ENCODE measurements at places on chromosomes 13 and 19.

- DNase-seq, result no peak
These were observed 80.6 kb downstream of the SIPA1L3 start for GRCh38 chr19:37987356-37988332.

- no peak for DNase-seq
These were observed 140.2 kb downstream of the NUFIP1 start for GRCh38 chr13:44848920-44849676.

GRCh38 chr13:86788616-86789015 is 882.6 kb upstream of the SLITRK5 start:
- DNase-seq, result no peak

DNA sequence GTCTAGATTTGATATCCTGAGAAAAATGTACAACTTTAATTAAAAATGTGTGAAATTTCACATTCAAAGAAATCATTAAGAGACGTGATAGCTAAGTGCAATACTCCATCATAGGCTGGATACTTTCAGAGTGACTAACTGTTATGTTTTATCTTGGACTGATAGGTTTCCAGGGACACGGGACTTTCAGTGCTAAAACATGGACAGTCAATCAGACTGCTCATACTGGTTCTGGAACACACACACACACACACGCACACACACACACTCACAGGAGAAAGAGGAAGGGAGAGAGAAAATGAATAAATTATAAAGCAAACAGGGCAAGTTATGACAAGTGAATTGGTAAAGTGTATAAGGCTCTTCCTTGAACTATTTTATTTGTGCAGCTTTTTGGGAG is 955.9 kb downstream of the SLITRK5 start:
- peak; percentile 35 for DNase-seq

DNA sequence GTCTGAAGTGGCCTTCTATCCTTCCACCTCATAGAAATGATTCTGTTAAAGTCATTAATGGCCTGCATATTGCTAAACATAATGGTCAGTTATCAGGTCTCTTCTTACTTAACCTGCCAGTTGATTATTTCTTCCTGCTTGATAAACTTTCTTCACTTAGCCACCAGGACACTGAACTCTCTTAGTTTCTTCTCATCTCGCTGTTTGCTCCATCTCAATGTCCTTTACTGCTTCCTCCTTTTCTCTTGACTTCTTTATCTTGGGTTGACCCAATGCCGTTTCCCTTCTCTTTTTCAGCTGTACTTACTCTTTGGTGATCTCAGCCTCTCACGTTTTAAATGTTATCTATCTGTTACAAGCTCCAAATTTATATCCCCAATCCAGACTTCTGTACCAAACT is 17.1 kb upstream of the CLC start:
- DNase-seq, result no peak

DNA sequence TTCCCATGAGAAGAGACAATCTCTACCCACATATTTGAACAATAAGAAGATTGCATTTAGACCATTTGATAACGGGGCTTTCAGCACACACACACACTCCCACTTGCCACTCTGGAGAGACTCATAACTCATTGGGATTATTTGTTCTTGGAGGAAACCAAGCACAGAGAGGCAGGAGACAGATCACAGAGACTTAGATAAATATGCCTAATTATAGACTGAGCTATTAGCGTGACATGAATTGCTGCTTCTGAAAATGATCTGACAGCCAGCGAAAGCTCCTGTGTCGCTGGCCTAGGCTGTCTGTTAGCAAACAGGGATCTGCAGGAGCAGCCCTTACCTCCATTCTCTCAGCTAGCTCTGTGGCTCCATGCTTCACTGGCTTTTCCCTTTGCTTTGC is 111.4 kb downstream of the CCNA1 start:
- DNase-seq, result no peak

DNA sequence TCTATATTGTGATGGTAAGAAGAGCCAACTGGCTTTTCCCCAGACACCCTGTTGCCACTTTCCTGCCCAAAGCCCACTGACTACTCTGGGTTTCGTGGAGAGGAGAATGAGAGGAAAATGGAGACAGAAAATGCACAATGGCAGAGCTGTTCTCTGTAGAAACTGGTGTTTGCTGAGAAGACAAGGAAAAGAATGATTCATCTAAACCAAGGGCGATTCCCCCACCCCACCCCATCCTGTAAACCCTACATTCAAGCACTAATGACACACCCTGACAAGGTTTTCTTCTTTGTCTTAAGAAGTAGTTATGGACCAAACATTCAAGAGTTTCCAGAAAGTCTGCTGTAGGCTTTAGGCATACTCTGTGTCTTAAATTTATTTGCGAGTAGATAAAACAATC is 68.8 kb downstream of the DOCK9 start:
- DNase-seq, result peak; percentile 82

DNA sequence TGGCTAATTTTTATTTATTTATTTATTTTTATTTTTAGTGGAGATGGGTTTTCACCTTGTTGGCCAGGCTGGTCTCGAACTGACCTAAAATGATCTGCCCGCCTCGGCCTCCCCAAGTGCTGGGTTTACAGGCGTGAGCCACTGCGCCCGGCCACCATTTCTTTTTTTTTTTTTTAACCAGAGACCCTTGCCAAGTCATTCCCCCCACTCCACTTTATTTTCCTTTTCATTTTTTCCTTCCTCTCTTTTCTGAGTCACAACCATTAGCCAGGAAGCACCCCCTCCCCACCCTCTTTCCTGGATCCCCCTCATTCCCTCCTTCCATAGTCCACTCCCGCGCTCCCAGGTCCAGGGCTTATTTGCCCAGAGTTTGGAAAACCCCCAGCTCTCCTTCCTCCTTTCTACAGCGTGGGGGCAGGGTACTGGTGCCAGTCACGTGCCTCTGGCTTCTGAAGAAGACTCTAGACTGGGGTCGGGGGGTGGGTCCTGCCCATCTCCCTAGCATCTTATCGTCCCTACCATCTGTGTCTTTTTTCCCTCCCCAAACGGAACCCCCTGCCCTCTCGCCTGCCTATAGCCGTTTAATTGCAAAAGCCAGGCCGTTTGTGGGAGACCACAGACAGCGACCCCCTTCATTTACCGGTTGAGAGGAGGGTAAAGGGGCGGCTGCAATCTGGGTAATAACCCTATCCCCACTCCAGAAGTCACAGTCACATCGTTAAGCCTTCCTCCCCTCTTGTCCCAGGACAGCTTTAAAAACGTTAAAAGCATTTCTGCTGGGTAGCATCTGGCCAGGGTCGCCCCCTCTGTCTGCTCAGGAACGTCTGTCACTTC is 1.1 kb upstream of the CALR start:
- DNase-seq, result peak; percentile 46

GRCh38 chr13:36822785-36823184 is 3.8 kb downstream of the RFXAP start:
- DNase-seq, result peak; percentile 46

- no peak for DNase-seq
These were observed 120.6 kb downstream of the COL4A1 start for GRCh38 chr13:110186231-110186855.

- DNase-seq, result no peak
These were observed 370.7 kb downstream of the COG6 start for GRCh38 chr13:40026174-40026585.

DNA sequence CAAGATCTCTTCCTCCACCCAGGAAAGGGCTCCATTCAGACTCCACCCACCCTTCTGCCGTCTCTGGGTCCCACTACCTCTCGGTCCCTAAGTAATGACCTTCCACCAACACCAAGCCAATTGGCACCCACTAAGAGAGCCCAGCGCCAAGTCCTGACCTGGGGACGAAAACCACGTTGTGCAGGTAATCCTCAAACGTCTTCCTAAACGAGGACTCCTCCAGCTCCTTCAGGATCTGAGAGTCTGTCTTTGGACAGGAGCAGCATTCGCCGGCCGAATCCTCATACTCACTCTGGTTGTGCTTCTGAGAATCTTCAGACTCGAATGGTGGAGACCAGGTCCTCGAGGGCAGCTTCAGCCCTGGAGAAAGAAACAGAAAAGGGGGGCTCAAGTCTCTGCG is 83.1 kb downstream of the ZNF557 start:
- DNase-seq, result peak; percentile 33

GRCh38 chr13:87736849-87737385 is 65.7 kb downstream of the SLITRK5 start:
- peak; percentile 51 for DNase-seq

GRCh38 chr13:111657013-111657412 is 336.6 kb downstream of the TEX29 start:
- no peak for DNase-seq

GRCh38 chr19:38004186-38004520 is 97.1 kb downstream of the SIPA1L3 start:
- DNase-seq, result peak; percentile 50

- no peak for DNase-seq
These were observed 162.0 kb downstream of the ITGBL1 start for GRCh38 chr13:101614491-101614890.

DNA sequence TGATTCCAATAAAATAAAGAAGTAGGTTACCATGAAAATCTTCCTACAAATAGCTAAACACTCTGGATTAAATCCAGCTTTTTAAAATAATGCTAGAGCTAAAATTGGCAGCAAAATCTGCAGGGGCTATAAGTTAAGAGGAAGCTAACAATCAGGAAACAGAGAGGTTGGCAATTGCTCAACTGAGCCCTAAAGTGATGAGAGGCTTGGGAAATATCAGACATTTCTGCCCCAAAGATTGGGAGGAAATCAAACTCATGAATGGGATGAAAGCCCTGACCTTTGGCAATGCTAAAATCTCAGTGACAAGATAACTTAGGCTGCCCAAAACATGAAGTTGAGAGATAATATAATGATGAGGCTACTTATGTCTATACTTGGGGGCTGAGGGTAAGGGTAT is 1437.9 kb downstream of the EFNB2 start:
- DNase-seq, result no peak

DNA sequence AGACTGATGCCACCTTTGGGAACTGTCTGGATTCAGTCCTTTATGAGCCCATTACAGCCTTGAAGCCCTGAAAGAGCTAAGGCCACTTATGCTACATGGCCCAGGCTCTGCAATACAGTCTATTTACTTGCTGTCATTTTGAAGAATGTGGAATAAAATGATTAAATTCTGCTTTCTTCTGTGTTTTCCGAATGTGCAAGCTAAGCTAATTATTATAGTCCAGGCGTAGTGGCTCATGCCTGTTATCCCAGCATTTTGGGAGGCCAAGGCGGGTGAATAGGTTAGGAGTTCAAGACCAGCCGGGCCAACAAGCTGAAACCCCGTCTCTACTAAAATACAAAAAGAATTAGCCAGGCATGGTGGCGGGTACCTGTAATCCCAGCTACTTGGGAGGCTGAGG is 142.5 kb downstream of the TEX29 start:
- no peak for DNase-seq

DNA sequence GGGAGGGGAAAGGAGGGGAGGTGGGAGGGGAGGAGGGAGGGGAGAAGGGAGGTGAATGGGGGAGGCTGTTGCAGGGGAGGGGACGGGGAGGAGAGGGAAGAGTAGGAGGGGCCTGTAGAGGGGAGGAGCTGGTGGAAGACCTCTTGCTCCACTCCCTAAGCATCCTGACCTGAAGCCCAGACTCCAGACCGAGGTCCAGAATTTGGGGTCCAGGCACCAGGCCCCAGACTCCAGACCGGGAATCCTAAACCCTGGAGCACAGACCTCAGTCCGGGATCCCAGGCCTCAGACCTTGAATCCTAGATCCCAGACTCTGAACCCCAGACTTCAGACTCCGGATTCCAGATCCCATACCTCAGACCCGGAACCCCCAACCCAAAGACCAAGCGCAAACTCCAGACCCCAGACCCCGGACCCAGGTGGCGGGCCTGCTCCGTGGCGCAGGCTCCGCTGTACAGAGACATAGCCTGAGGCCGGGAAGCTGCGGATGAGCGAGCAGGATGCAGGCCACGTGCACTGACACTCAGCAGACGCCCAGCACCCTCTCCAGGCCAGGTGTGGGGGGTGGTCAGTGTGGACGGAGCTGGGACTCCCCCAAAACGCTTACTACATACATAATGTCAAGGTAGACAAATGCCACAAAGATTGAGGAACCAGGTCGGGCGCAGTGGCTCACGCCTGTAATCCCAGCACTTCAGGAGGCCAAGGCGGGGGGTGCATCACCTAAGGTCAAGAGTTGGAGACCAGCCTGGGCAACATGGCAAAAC is 710 bp upstream of the BTBD2 start:
- peak; percentile 82 for DNase-seq

DNA sequence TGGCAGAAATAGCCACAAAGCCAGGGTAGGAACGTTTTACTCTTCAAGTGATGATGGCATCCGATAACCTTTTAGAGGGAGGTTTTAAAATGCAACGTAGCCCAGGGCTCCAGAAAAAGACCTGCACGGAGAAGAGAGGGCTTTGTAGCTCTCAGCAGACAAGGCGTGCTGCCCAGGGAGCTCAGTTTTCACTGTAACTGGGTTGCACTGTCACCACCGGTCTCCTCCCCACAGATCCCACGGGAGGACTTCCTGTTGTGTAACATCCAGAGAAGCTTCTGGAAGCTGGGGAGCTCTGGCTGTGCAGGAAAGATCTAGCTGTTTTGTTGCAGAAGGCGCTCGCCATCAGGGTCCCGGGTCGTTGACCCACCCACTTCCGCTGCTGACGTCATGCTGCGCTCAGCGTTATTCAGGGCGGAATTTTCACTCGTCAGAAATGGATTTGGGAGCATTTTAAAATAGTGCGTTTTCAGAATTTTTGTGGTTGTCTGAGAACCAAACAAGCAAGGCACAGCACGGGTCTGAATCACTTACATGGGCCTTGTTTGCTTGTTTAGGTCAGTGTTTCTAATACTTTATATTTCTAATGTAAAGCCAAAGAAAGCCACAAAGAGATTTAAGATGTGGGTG is 50.8 kb downstream of the ATP11A start:
- DNase-seq, result peak; percentile 12

GRCh38 chr19:7482584-7483439 is 6.0 kb downstream of the PEX11G start:
- no peak for DNase-seq

DNA sequence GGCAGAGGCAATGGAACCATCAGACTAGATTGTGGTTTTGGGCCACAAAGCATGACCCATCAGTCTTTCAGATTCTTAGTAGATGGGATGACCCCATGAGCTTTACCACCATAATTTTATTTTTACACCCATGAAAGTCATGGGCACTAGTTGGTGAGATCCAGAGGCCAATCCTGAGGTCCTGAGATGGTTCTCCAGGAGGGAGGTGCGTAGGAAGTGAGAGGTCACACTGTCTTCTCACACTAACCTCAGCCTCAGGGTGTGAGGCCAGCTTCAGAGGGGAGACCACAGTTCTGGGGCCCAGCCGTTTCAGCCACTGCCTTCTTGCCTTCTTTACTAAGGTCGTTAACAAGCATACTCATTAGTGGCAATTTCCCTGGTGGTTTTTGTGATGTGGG is 106.4 kb downstream of the AKAP11 start:
- no peak for DNase-seq

Measured in ELR (cell line).